ENCODE measurements at places on chromosomes 2 and 18.

DNA sequence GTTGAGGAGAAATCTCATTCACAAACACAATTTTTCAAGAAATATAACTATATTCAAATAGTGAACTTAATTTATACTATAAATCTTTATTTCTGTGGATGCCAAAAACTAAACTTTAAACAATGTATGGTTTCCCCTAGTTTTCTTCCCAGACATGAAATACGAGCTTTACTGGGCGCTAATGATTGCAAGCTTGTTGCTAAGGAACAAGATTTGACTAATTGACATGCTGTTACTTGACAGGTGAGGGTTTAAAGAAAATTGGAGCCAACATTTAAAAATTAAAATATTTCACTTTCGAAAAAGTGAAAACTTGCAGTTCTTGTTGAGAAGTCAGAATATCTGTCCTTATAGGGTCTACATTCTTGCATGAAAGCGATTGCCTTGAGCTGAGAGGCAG lies 381.0 kb downstream of the MEIS1 start:
- no peak for DNase-seq

GRCh38 chr2:80363330-80363729 lies 58.8 kb upstream of the LRRTM1 start:
- no peak for DNase-seq

DNA sequence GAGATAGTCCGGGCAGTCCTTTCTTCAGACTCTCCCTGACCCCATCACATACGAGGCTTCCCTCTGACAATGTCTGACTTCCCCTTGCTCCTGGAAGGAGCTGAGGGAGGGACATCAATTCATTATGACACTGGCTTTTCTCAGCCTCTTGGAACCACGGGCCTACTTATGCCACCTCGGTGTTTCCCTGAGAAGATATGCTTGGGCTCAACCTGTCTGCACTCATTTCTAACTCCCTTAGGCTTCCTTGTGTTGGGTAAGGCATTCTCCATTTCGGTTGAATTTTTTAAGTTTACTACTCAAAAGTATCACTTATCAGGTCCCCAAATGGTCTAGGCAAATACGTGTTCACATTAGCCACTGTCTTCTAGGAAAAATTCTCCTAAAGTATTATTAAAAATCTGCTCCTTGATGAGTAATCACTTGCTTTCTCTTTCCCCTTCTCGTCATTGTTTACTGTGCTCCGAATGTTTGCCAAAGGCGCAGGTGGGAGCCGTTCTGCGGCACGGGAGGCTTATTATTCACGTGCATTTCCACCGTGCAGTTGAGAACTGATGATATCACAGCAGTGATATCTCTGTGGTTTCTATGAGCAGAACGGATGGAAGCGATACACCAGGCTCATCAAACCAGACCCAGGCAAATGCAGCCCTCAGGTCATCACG lies 33.1 kb downstream of the ARL4C start:
- DNase-seq = no peak

- DNase-seq = no peak
Observed at GRCh38 chr2:239945751-239946561, 79.2 kb downstream of the NDUFA10 start.

GRCh38 chr2:237752761-237753165 lies 45.8 kb upstream of the RBM44 start:
- DNase-seq = no peak

GRCh38 chr18:54254265-54254758 lies 15.0 kb upstream of the POLI start:
- peak; percentile 80 for DNase-seq

- DNase-seq = no peak
Observed at GRCh38 chr2:88452565-88452905, at the start of gene FOXI3. FOXI3 (minus strand) TSS chr2:88452693; CDS start chr2:88452535, 158 bp downstream.

- no peak for DNase-seq
Observed at GRCh38 chr2:39152504-39152903, 31.7 kb upstream of the SOS1 start.

GRCh38 chr2:160909781-160910242 lies 250.4 kb upstream of the TANK start:
- DNase-seq = no peak

GRCh38 chr2:144084114-144084661 lies 435.7 kb downstream of the ZEB2 start:
- peak; percentile 83 for DNase-seq

DNA sequence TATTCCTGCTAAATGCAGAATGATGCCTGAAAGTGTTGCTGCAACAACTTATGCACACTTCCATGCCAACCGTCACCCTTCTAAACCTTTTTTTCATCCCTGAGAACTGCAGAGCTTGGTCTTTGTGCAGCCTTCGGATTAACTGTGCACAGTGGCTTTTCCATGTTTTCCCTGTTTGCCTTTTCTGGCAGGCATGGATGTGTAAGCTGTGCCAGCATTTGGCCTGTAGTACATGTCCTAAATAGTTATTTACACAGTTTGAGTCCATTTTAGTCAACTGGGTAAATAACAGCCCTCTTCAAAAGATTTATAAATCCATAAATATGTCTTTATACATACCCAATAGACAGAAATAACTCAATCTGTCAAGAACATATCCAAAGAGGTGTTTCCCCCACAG lies 31.5 kb downstream of the MEIS1 start:
- no peak for DNase-seq

GRCh38 chr2:197700960-197701359 lies 4.2 kb upstream of the MARS2 start:
- DNase-seq = no peak

DNA sequence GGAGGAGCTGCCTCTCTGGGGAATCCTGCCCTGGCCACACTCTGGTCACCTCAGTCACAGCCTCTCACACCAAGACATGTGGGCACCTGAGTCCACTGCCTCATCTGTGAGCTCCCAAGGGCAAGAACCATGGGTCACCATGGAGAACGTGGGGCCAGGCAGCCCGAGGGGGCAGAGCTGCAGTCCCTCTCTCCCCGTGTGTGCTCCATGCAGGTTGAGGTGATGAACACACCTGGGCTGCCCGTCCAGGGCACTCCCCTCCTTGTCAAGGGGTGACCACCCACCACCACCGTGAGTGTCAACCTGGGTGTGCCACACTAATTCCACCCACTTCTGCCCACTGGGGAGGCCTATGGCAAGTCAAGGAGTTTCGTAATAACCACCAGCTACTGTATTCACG lies 159.6 kb upstream of the RAB6C start:
- DNase-seq = no peak

- no peak for DNase-seq
Observed at GRCh38 chr2:232488097-232488711, 570 bp upstream of the ECEL1 start.

GRCh38 chr2:23456881-23457760 lies 72.1 kb downstream of the KLHL29 start:
- peak; percentile 55 for DNase-seq

DNA sequence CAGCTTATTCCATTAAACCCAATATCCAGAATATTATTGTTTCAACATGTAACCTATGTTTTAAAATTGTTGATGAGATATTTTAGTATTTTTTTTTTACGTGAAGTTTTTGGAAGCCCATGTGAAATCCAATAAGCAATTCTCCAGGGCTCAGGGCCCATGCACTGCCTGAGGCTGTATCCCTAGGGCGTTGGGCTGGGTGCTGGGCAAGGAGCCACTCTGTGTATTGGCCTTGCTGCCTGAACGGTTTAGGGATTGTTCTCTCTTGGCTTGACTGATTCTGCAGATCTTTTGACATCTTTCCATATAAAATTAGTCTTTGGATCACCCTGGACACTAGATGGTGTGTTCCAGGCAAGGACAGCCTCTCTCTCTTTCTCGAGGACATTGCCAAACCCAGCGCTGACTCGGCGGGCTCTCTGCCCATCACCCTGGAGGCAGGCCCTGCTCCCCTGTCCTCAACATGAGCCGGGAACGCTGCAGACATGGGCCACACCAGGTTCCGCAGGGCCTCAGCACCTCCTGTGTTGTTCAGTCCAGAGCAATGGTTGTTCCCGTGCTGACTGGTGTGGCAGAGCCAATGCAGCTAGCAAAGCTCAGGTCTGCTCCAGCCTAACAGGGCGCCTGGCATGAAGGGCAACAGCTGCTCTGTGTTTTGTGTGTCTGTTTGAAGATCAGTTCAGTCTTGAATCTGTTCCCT lies 163.0 kb downstream of the SEPTIN10 start:
- DNase-seq = no peak

GRCh38 chr2:147567136-147567535 lies 277.7 kb upstream of the ACVR2A start:
- DNase-seq = no peak

DNA sequence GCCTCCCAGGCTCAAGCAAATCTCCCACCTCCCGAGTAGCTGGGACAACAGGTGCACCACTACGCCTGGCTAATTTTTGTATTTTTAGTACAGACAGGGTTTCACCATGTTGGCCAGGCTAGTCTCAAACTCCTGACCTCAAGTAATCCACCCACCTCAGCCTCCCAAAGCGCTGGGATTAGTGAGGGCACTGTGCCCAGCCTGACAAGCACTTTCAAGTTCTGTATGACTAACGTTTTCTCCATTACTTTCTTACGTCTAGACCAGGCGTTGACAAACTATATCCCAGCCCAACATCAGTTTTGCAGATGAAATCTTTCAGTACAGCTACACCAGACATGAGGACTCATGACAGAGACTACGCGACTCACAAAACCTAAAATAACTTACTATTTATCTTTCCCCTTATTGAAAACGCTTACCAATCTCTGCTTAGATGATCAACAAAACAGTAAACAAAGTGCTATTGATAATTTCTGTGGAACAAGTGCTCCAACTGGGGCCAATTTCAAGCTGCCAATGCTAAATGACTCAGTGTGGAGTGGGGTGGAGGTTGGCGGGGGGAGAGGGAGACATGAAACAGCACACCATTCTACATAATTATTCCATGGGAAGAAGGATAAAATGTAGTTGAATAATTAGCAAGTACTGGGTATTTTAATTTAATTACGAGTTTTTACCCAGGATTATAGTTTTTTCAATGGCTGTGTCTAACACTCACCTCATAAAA lies 59.1 kb downstream of the SAP130 start:
- peak; percentile 23 for DNase-seq

- no peak for DNase-seq
Observed at GRCh38 chr2:157460897-157461296, 17.0 kb upstream of the CYTIP start.

DNA sequence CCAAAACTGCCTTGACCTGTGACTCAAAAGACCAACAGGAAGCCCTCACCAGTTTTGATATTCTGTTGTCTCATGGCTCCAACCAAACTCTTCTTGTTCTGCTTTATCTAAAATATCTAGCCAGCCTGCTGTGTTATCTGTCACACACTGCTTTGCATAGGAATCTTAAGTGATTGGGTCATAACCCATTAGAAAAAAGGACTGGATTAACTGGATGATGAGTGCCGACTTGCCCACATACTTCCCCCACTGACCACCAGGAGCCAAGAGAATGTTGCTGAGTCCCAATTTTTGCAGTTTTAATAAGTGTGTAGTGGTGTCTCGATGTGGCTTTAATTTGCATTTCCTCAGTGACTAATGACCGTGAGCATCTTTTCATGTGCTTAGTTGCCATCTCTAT lies 6.5 kb downstream of the MOGAT1 start:
- no peak for DNase-seq

DNA sequence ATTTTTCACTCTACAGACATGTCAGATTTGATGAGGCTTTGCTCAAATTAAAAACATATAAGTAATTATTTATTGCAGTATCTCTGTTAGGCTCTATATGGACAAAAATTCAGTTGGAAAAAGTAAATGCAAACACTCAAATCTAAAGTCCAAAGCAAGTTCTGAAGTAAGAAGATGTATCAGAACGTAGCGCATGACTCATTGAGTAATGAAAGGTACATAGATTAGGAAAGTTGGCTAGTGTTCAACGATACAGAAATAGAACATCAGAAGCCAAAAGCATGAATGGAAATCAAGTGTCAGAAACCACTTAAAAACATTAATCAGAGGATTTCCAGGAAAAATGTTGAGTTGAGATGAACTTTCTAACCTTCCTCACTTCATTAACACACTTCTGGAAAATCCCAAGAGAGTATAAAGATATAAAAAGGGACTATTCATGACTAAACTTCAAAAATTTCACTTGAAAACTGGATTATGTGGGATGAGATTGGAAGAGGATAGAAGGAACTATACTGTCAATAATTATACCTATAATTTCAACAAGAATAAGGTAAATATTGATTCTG lies 494.1 kb downstream of the LRRTM4 start:
- peak; percentile 14 for DNase-seq

DNA sequence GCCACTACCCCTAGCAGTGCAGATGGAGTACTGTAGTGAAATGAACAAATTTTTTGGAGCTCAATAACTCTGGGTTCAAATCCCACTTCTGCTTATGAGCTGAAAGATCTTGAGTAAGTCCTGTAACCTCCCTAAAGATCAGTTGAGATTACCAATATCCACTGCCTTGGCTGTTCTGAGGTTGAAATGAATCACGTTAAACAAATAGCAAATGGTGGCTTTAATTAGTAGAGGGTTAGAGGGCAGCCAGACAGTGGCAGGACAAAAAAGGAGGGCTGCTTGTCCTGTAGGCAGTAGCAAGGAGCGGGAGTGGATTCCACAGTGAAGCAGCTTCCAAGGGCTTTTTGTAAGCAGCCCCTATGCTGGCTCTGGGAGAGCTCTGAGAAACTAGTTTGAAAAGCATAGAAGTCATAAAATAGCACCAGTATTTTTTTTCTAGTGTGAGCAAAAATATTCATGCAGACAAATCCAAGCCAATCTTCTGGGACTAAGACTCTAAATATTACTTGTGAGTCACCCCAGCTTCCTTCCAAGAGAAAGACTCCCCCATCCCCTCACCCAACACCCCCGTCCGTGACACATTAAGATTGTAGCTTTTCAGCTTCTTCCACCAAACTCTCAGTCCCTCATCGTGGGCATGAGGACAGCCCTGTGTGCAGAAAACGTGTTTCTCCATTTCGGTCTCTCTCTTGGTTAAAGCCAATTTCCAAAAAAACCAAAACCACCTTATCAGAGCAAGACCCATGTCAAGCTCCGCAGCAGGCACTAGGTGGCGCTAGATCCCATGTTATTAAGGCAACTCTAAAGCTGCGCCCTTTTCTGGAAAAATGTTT lies 123.5 kb upstream of the LGALSL start:
- DNase-seq = peak; percentile 84

GRCh38 chr2:222663479-222663878 lies 7.6 kb upstream of the FARSB start:
- no peak for DNase-seq

DNA sequence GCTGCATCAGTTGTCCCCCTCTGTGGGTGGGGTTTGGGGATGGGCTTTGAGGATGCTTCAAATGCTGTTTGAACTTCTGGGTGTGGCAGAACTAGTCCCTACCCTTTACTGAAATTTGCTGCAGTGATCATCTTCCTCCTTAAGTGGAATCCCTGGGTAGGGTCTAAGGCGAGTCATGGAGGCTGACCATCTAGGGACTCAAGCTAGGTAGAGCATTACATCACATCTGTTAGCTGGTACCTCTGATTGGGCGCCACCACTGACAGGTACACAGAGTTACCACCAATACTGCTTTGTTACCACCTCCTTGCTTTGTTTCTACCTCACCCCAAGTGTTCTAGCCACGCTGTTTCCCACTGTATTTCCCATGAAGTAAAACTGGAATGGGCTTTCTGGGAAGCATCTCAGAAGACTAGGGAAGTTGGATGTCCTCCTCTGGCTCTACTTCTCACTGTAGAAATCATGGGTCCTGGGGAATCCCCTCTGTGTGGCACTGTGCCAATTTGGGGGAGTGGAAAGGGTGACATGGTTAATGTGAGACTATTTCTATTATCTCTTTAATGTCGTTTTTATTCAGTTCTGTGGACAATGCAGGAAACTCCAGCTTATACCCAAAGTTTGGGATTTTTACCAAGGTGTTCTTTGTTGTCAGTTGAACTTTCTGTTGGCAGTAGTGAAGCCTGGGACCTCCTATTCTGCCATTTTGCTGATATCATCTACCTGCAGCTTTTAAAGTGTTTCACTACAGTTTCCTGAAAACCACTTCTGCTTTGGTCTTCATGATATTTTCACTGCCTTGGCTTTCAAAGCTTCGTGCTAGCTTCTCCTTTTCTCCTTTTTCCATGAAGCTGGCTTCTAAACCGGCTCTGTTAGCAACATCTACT lies 14.5 kb upstream of the SULT1C4 start:
- DNase-seq = no peak
